ENCODE measurements at places on chromosomes 16 and 17.

GRCh38 chr16:49700251-49701064 is 155.5 kb downstream of the ZNF423 start:
- H3K36me3 ChIP-seq = no peaks in the 10 kb centered on the region
- DNase-seq = no peak
- no peaks in the 10 kb centered on the region for H3K4me1 ChIP-seq
- H3K27ac ChIP-seq = no peak overlapping the region
- no peak overlapping the region for H3K4me3 ChIP-seq

GRCh38 chr16:87434146-87434667 is 42.1 kb downstream of the MAP1LC3B start:
- H3K27ac ChIP-seq = no peak overlapping the region
- H3K4me3 ChIP-seq = no peak overlapping the region
- no peaks in the 10 kb centered on the region for H3K27me3 ChIP-seq
- H3K36me3 ChIP-seq = peaks cover under 1% of the 10 kb centered on the region

DNA sequence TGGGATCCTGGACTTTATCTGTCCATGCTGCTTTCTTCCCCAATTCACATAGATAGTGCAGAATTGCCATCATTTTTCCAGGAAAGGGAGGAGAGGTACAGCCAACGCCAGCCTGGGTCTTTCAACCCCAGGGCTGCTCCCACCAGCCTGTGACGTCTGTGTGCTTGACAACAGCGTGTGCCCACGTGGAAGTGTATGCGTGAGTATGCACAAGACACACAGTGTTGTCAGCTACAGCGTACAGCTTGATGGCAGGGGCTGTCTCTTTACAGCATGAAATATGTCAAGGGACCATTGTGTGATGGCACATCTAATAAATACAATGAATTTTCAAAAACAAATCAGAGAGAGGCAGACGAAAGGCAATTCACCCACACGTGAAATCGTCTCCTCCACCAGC is 62.3 kb downstream of the GSG1L start:
- no peaks in the 10 kb centered on the region for H3K36me3 ChIP-seq
- no peaks in the 10 kb centered on the region for H3K27me3 ChIP-seq

GRCh38 chr17:68509141-68510057 is 2.8 kb upstream of the PRKAR1A start:
- DNase-seq = no peak
- H3K27ac ChIP-seq = no peak overlapping the region
- peaks cover 2% of the 10 kb centered on the region for H3K4me1 ChIP-seq
- H3K36me3 ChIP-seq = peaks cover 10% of the 10 kb centered on the region
- no peak overlapping the region for H3K4me3 ChIP-seq

- H3K4me1 ChIP-seq = peaks cover 23% of the 10 kb centered on the region
- peak overlapping the region; percentile 36 for H3K27ac ChIP-seq
- no peaks in the 10 kb centered on the region for H3K36me3 ChIP-seq
- no peak for DNase-seq
Measured at GRCh38 chr16:20866145-20866772, 33.9 kb downstream of the DCUN1D3 start.

DNA sequence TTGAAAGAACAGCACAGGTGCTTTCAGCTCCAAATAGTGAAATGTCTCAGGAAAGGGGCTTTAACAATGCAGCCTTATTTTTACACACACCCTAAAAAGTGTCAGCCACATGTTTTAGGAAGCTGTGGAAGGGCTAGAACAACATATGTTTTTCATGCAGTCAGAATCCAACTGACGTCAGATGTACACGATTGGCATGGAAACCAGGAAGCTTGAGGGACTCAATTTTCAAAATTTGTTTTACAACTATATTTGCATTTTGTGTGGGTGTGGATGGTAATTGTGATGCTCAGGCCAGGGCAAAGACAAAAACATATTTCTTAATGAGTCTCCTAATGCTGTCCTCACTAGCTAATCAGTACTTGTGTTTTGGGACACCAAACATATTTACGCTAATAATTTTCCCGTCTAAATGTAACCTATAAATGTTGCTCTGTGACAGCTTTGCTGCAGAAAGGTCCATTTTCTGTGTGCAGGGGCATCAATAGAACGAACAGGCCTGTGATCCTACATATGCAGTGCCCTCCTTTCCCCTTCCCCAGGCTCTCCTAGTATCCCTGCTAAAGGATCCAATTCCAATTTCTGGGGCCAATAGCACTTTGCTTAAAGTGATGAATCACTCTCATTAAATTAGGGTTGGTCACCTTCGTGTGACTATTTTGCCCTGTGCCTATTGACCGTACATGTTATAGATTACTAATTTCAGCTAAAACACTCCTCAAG is 434.0 kb upstream of the CDH5 start:
- no peaks in the 10 kb centered on the region for H3K36me3 ChIP-seq
- DNase-seq = no peak
- H3K4me1 ChIP-seq = no peaks in the 10 kb centered on the region
- no peaks in the 10 kb centered on the region for H3K27me3 ChIP-seq
- H3K4me3 ChIP-seq = no peak overlapping the region

DNA sequence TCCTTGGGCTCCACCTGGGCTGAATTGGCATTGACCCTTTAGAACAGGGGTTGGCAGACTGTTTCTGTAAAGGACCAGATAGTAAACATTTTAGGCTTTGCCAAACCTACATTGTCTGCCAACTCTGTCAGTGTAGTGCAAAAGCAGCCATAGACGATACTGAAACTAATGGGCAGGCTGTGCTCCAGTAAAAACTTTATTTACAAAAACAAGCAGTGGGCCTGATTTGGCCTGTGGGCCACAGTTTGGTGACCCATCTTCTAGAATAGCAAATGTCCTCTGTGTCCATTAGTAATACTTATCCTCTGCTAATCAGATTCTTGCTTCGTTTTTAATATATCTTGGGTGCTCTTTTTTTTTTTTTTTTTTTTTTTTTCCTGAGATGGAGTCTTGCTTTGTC is 6.2 kb downstream of the UTP4 start:
- H3K27ac ChIP-seq = no peak overlapping the region
- no peak overlapping the region for H3K4me3 ChIP-seq

GRCh38 chr16:76787394-76787793 is 403.6 kb upstream of the MON1B start:
- no peak overlapping the region for H3K27ac ChIP-seq
- no peaks in the 10 kb centered on the region for H3K27me3 ChIP-seq
- H3K4me3 ChIP-seq = no peak overlapping the region
- H3K4me1 ChIP-seq = no peaks in the 10 kb centered on the region

DNA sequence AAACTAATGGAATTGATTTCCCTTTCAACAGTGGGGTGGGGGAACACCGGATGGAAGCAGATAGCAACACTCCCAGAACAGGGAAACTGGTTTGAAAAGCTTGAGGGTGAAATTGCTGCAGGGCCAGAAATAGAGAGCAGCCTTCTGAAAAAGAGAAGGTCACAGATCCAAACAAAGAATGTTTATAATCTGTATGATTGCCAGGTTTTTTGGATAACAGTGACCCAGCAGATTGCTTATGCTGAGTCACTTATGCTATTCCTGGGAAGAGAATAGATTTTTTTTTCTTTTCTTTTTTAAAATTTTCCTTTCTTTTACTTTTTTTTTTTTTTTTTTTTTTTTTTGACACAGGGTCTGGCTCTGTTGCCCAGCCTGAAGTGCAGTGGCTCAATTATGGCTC is 641.3 kb downstream of the KCNJ2 start:
- no peaks in the 10 kb centered on the region for H3K36me3 ChIP-seq
- no peaks in the 10 kb centered on the region for H3K27me3 ChIP-seq
- no peaks in the 10 kb centered on the region for H3K4me1 ChIP-seq
- no peak overlapping the region for H3K4me3 ChIP-seq
- no peak for DNase-seq

GRCh38 chr17:42898147-42898811 is 2.3 kb upstream of the G6PC1 start:
- no peaks in the 10 kb centered on the region for H3K4me1 ChIP-seq
- no peak overlapping the region for H3K27ac ChIP-seq
- no peaks in the 10 kb centered on the region for H3K27me3 ChIP-seq
- H3K36me3 ChIP-seq = no peaks in the 10 kb centered on the region

DNA sequence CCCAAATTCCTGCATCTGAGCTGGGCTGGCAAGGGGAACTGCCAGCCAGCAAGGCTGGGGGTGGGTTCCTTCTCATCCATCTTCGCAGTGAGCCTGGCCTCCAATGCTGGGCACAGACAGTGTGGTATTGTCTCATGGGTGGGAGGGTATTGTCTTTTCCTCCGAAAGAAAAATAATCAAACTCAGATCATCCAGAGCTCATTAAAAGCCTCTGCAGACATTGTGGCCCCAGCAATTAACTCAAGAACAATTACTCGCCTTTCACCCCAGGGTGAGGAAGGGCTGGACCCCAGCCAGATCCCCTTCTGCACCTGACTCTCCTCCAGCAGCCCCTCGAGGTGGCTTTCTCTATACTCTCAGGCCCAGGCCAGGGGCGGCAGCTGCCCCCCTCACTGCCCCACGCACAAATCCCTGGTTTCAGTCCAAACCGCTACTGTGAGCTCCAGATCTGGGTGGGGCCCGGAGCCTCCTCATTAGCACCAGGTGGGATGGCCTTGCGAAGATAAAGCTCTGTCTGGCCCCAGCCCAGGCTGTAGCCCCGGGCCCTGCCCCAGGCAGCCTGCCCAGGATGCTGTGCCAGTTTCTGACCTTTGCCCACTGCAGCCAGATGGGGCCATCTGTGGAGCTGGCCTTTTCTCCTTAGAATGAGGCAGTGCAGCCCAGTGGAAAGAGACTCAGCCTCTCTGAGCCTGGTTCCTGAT is 2.3 kb upstream of the KRT15 start:
- no peaks in the 10 kb centered on the region for H3K27me3 ChIP-seq
- peaks cover 86% of the 10 kb centered on the region for H3K4me1 ChIP-seq

GRCh38 chr16:79171504-79171903 is 429.0 kb downstream of the MAF start:
- no peaks in the 10 kb centered on the region for H3K36me3 ChIP-seq
- no peak overlapping the region for H3K27ac ChIP-seq
- no peak for DNase-seq
- no peaks in the 10 kb centered on the region for H3K27me3 ChIP-seq
